HAP-1 (cell line): ENCODE measurements at places on chromosomes 11 and 22.

DNA sequence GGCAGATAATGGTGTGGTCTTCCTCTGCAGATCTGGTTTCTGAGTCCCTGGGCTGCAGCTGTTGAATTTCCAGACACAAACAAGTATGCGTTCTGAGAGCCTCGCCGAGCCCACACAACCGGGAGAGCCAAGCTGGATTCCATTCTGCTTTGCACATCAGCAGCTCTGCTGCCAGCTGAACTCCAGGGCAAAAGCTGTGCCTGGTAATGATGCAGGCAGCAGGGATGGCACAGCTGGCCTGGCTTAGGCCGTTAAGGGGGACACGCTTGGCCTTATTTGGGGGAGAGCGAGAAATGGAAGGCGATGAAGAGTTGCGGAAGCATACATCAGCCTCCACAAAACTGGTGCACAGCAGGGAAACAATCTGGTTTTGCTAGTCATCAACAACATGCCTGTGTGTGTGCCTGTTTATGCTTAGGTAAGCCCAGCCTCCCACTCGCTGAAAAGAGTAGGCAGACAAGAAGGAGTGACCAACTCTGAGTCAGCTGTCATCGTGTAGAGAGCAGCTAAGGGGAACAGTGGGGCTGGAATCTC, 25.1 kb downstream of the ADAMTS8 start:
- no peak for DNase-seq

DNA sequence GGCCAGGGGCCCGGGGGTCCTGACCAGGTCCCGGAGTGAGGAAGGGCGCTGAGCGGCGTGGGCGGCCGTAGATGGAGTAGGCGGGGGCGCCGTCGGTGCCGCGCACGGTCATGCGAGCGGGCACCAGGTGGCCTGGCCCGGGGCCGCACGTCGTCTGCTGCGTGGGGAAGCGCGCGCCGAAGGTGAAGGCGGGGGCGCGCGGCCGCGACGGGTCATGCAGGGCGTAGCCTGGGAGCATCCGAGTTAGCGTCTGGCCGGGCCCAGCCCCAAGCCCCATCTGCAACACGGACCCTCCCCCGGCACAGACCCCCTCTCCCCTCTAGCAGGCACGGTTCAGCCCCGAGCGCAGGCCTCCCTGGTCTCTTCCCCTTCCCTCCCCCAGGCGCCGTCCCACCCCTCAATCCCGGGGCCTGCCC, 1.7 kb upstream of the TYMP start:
- no peak for DNase-seq

DNA sequence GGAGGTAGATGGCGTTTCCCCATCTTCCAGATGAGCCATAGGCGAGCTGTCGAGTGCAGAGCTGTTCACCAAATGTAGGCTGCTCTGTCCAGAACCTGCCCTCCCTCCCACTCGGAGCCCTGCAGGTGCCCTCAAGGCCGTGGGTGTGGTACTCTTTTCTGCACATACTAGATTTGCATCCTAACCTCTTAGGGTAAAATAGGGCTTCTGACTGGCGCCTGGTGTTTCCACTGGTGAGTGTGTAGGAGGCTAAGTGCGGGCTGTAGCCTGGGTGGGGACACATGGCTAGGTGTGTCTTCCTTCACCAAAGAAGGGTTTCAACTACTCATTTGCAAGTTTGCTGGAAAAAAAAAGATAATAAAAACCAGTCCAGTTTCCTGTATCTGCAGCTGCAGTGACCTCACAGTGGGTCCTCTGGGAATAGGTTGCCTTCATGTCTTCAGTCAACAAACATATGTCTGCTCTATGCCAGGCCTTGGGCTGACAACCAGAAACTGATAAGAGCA, 8.5 kb downstream of the BIK start:
- no peak for DNase-seq

DNA sequence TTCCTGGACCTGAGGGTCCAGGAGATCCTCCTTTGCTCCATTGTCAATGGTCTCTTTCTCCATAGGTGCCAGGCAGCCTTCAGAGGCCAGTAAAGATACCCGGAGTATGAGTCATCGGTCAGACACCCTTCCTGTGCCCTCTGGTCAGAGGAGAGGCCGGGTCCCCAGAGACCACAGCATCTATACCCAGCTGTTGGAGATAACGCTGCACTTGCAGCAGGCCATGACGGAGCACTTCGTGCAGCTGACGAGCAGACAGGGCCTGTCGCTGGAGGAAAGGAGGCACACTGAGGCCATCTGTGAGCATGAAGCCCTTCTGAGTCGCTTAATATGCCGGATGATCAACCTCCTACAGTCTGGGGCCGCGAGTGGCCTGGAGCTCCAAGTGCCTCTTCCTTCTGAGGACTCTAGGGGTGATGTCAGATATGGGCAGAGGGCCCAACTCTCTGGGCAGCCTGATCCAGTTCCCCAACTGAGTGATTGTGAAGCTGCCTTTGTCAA, at the start of gene ACCSL:
Gene ACCSL, plus strand, starts transcription at position 51 of the 501 bp plus-strand sequence. Its CDS starts 56 bp downstream, at position 107.
- DNase-seq, result no peak

GRCh38 chr11:45102361-45102809, 44.1 kb upstream of the PRDM11 start:
- DNase-seq, result no peak

GRCh38 chr11:35814081-35814695, 129.7 kb upstream of the LDLRAD3 start:
- DNase-seq, result no peak

GRCh38 chr11:69438286-69438920, 43.1 kb upstream of the LINC01488 start:
- no peak for DNase-seq

GRCh38 chr11:13184295-13184794, 93.2 kb upstream of the BMAL1 start:
- no peak for DNase-seq

- DNase-seq, result no peak
Observed at GRCh38 chr22:33124471-33124870, 66.3 kb upstream of the SYN3 start.

- no peak for DNase-seq
Observed at GRCh38 chr11:82995754-82996398, 75.8 kb downstream of the RAB30 start.

- no peak for DNase-seq
Observed at GRCh38 chr11:63747011-63747410, 21.6 kb downstream of the ZFTA start.

DNA sequence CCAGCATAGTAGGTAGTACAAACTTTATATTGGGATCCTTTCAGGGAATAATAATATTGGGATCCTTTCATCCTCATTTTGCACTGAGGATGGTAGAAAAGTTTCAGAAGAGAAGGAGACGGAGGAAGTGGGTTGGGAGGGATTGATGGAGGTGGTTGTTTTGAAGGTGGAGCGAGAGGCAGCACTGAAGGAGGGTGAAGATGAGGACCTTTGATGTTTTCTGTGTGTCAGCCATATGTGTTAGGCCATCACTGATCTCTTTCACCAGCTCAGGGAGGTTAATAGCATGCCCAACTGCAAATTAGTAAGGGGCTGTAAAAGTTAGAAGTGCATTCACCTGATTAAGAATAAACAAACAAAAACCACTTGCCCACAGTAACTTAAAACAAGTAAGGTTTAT, 275.5 kb upstream of the B3GAT1 start:
- no peak for DNase-seq

DNA sequence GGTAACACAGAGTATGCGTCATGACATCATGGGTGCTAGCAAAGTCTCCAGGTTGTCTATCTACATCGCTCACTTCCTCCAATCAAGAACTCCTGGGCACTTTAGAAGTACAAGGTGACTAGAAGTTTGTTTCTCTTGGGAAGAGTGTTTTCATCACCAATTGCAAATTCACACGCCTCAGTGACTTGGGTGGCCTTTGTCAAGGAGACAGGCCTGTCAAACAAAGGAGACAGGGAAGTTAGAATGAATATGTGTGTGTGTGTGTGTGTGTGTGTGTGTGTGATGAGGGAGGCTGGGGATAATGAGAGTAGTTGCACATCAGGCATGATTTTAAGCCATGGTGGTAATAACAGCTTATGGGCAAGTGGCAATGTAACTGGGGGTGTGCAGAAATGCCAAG, 953.2 kb downstream of the OPCML start:
- no peak for DNase-seq

- no peak for DNase-seq
Observed at GRCh38 chr11:119223856-119224255, 17.7 kb downstream of the CBL start.

DNA sequence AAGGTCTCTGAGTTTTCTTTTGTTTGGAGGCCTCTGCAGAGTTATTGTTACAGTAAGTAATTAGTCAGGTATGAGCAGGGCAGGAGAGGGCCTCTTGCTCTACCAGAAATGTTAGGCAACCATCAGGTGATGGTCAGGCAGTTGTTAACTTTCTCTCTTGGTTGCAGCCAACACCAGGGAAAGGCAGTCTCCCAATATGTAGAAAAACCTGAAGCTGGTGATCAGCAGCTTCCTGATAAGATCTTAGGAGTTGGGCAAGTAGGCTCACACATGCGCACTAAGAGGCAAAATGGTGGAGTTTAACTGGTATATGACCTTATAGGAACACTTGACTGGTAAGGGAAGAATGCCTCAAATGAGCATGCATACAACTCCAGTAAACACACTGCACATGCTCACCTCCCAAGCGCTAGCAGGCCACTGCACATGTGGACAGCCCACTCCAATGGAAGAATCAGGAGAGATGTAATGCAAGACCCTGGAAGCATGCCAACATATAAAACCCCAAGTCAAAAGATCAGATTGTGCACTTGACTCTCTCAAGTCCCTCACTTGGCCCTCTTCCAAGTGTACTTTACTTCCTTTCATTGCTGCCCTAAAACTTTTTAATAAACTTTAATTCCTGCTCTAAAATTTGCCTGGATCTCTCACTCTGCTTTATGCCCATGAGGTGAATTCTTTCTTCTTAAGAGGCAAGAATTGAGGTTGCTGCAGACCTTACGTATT, 23.7 kb upstream of the SLC35F2 start:
- no peak for DNase-seq

DNA sequence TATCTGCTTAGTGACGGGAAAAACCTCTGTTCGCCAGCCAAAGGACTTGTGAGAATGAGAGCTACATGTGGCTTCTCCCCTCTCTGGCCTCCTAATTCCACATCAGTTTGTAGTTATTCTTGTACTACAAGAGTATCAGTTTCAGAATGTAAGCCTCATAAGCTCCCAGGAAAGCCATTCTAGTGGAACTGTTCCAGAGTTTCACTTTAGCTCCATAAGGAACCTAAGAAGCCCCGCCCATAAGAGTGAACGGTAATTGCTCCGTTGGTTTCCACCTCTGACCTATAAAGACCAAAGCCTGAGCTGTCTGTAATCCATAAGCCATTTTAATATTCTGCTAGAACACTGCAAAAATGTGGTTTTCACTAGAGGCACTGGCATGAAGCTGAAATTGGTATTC, 53.0 kb downstream of the SIK3 start:
- peak; percentile 60 for DNase-seq

DNA sequence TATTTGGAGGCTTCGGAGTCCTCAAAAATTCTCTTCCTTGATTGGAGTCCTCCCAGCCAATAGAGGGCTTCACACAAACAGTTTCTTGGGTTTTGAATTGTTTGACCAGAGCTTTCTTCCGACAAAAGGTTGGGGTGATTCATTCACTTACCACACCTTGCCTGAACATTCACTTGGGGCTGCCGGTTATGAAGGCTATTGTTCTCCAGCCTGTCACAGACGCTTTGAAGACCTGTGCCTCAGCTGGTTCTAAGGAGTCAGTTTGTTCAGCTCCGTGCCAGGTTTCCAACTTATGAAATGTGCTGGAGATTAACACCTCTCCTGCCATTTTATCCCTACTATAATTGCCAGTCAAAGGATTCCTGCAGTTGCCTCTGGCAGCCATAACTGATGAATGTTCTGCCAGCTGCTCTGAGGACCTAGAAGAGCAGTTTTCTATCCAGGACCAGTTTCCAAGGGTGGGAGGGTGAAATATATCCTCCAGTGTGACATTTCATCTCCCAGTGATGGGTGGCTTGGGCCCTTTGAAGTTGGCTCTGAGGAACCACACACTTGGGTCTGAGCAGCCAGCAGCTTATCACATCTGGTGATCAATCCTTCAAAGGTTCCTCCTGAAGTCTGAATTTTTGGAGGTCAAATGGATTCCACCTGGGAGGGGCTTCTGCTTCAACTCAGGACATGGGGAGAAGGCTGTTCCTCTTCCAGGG, 31.4 kb downstream of the LIMK2 start:
- no peak for DNase-seq

DNA sequence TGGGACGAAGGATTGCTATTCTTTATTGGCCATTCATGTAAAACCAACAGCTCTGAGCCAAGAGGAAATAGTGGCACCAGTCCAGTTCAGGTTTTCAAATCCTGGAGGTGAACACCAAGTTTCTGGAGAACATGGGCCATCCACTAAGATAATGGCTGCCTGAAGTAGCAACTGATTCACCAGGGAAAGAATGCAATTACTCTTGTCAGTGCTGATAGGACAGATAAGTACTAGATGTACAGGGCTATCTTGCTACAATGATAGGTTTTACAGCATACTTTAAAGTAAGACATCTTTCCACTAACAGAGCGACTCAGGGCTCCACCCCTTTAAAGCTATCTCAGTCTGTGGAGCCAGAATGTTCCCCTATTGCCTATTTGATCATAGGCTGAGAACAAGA, 36.8 kb upstream of the APOA1 start:
- DNase-seq, result no peak

DNA sequence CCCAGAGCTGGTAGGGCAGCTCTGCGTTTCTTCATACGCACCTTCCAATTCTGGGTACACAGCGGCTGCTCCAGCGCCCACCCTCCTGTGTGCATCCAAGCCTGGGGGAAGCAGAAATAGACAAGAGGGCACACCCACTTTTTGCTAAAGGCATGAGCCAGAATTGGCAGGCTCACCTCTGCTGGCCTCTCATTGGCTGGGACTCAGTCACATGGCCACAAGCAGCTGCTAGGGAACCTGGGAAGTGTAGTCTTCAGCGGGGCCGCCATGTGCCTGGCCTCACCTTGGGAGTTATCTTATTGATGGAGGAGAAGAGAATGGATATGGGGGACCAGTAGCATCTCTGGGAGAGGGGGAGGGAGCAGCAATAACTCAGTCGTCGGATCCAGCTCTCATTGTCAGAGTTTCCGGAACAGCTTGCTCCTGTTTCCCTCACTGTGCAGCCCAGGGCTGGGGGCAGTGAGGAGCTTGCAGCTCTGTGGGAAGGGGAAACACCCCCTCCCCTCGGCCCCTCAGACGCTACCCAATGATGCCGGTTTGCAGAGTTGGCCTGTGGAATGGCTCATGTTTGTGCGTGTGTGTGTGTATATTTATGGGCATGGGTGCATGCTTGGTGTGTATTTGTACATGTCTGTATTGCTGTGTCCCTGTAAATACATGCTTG, 11.8 kb upstream of the MIEF1 start:
- peak; percentile 79 for DNase-seq

GRCh38 chr11:22337596-22338485, at the start of gene SLC17A6:
TSS of gene SLC17A6 (plus strand) at chr11:22338381. CDS start at chr11:22338534, 153 bp downstream.
- DNase-seq, result peak; percentile 63
